ENCODE measurements at places on chromosomes 5 and 9. TPM values are rescaled to one million over a fixed set of nuclear protein-coding genes. Genes with fewer than 3 reads are reported as not detected.

The FOXI1 gene
- total RNA-seq, result not detected

The PCDHGA5 gene
- total RNA-seq, result 3.6 TPM

The CLINT1 gene
- 69.1 TPM for total RNA-seq

The CCNB1 gene
- total RNA-seq, result 5.1 TPM

The DAB2IP gene
- total RNA-seq, result 42.0 TPM

The KLHL3 gene
- 4.7 TPM for total RNA-seq

The SHISAL2B gene
- total RNA-seq, result not detected

The IFNA5 gene
- total RNA-seq, result not detected

The WDR38 gene
- not detected for total RNA-seq

The OLFM1 gene
- total RNA-seq, result 23.9 TPM

The PCSK5 gene
- 37.3 TPM for total RNA-seq

The CDH10 gene
- total RNA-seq, result not detected

DNA sequence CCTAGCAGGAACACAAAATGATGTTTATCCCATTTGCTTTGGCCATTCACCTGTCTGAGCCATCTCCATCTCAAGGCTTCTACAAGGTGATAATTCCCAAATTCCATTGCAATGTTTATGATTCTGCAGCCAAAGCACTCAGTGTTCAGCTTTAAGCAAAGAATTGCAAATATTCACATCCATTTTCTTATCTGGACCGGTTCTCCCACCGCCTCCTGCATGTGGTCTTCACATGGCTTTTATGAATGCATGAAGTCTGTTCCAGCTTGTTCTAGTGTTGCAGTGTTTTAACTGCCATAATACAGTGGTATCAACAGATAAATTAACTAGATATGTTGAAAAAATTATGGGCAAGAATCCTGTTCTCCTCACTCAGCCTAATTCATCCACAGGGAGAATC lies 443.0 kb upstream of the KLF4 start:
- ATAC-seq, result no peak

GRCh38 chr9:35643046-35643445 lies 7.7 kb downstream of the SIT1 start:
- ATAC-seq, result no peak

GRCh38 chr5:6900247-6901227 lies 187.3 kb downstream of the TENT4A start:
- no peak for ATAC-seq

DNA sequence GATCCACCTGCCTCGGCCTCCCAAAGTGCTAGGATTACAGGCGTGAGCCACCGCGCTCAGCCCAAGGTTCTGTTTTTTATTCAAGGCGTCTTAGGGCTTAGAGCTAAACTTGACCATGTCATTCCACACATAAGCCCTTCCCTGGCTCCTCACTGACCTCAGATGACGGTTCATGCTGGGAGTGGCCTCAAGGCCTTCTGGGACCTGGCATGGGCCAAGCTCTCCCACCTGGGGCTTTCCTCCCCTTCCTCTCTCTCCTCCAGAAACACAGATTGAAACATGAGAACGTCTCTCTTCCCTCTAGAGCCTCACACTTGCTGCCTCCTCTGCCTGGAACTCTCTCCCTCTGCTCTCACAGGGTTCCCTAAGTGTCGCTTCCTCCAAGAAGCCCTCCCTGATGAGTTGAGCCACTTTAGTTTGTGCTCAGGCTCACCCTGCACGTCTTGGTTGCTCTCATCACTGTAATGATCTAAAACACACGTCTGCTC lies 155.6 kb upstream of the IER5L start:
- no peak for ATAC-seq

DNA sequence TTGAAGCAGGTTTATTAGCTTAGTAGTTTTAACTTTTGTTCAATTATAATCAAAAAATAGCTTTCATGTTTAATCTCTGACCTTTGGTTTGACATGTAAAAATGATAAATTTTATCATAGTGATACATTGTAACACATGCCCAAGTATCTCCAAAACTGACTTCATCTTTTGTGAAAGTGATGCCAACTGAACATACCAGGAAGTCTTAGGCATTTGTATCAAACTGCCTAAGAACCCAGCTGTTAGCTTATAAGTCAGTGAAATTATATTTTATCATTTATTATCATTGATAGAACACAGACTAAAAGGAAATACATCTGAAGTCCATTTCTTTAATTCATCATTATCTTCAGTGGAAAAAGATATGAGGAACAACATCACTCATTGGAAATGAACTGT lies 39.1 kb downstream of the NIPBL start:
- ATAC-seq, result no peak

- ATAC-seq, result no peak
Observed at GRCh38 chr5:153881687-153882086, 157.0 kb downstream of the FAM114A2 start.

DNA sequence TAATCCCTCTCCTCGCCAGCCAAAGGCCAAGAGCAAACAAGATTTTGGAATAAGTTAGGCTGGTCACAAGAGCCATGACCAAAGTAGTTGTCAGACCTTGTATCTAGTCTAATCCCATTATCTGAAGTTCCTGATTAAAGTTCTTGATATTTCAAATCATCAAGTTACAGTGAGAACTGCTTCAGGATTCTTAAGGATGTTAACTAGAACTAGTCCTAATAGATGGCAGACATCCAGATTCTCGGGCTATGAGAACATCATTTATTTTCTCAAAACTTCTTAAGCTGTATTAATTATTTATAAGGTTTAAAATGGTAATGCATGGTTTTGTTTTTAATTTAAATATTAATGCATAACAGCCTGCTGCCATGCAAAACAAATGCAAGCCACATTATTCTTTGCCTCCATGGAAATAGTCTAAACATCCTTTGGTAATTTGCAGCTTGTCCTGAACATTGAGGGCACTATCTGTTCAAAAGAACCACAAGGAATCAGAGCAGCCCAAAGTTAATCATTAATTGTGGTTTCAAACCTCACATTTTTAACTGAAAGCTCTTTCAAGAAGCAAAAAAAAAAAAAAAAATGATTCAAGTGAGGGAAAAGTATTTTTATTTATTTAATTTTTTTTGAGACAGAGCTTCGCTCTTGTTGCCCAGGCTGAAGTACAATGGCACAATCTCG lies 95.1 kb downstream of the TTC39B start:
- peak; percentile 30 for ATAC-seq

DNA sequence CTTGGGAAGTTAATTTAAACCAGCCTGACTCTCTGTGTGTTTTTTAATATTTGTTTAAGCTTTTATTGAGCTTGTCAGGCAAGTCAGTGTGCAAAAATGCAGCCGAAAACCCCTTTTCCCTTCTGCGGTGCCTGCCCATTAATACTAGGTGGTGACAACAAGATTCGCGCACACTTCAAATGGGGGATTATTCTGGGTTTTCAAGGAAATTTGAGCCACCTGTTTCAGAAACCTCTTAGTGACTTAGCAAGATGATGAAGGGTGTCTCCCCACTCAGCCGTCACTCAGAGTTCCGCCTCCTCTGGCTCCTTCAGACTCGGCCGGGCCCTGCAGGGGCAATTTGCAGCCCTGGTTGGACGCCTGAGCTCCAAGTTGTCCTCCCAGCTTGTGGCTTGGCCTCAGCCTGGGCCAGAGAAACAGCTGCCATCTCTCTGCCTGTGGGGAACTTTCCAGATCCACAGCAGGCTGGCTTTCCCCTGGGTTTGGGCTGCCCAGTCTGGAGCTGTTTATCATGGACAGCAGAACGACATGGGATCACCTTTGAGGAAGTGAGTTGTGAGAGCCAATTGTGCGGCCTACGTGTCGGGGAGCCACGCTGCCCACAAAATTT lies 75.9 kb downstream of the SPRY4 start:
- peak; percentile 44 for ATAC-seq

DNA sequence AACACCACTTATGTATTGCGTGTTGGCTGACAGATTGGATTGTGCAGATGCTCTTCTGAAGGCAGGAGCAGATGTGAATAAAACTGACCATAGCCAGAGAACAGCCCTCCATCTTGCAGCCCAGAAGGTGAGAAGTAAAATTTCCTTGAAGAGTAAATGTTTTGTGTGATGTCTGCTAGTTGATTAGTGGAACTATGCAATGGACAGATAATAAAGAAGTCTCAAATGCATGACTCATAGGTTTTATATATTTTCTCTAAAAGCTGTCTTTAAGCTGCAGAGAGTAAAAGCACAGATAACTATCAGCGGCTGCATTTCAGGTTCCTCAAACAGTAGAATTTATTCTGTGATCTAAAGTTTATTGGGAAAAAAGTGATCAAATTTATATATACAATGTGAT lies 27.4 kb downstream of the INVS start:
- ATAC-seq, result no peak

GRCh38 chr9:111842313-111842712 lies 47.6 kb upstream of the SHOC1 start:
- ATAC-seq, result peak; percentile 50

DNA sequence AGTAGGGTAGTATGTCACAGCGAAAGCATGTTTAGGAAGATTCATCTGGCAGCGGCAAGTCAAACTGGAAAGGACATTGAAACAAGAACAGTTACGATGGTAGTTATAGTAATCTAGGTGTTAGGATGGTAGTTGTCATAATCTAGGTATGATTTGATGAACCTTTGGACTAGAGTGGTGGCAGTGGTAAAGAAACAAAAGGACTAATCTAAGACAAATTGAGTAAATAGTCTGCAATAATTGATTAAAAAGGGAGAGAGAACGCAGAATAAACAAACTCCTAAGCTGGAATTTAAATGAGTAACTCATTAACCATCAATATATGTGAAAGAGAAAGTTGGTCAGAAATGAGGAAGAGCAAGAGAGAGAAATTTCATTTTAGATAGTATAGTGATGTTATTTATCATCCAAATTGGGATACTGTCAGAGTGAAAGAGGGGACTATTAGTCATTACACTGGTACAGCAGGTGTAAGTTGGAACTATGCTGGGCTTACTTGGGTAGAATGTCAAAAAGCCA lies 56.8 kb downstream of the MTREX start:
- no peak for ATAC-seq

DNA sequence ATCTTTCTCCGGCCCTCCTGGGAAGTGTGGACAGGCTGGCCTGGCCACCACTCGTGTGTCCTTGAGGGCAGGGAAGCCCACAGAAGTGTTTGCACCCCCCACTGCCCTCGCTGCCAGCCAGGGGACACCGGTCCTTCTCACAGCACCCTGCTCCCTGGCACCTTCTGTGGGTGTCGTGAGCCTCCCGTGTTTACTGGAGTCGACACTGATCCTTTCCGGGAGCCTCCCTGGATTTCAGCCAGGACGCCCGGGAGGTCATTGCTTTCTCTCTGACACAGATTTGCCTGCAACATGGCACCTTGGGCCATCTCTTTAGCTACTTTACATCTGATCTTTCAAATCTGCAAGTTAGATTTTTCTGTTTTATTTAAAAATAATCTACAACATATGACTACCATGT lies 120.4 kb upstream of the CACNA1B start:
- no peak for ATAC-seq

DNA sequence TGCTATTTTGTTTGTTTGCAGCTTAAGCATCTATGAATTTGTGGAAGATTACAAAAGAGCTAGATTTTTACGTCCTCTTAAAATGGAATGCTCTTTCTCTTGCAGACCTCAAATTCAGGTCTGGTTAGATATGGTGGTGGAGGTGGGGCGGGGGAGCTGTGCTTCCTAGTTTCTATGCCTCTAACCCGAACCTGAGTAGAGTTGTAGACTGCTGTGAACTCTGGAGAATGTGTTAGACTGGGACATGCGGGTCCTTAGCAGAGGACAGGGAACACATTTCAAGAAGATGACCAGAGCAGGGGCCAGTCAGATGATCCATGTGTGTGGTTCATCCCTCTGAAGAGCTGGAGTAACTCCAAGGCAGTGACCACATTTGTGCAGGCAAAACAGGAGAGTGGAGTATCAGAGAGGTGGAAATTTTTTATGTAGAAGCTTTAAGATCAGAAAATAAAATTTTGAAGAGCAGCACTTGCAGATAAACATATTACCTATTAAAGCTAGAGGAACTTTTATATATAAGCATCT lies 154.9 kb downstream of the FAM174A start:
- no peak for ATAC-seq

GRCh38 chr9:12667892-12668291 lies 25.3 kb upstream of the TYRP1 start:
- ATAC-seq, result no peak

DNA sequence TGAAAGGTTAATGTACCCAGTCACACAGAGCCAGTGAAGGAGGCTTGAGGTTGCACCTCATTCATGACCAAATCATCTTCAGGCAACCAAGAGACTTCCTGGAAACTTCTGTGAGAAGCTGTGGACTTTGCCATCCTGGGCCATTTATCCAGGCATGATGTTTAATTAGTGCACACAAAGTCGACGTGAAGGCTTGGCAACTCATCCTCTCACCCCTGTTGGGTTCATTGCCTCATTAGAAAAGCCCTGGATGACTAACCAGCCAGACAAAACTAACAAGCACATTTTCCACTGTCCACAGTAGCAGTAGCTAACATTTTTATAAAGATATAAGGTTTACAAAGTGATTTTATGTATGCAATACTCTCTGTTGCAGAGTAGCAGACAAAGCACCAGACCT lies 65.7 kb upstream of the ZNF462 start:
- no peak for ATAC-seq

- ATAC-seq, result no peak
Observed at GRCh38 chr5:14258840-14259239, 115.7 kb downstream of the TRIO start.

DNA sequence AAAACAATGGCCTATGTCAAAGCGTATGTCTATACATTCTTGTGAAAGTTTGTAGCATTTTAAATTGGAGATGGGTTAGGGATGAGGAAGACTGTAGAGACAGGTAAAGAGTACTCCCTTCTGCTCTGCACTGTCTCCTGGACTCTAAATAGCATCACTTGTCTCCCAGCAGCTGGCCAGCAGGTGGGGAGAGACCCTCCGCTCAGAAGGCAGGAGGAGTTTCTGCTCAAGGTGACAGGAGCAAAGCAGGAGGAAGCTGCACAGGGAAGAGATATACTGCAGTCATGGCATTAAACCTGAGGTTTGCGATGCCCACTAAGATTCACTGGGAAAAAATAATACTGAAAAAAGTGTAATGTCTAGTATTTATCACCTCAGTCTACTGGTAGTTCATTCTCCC lies 10.7 kb upstream of the ASTN2 start:
- no peak for ATAC-seq

GRCh38 chr5:144134194-144134826 lies 36.1 kb downstream of the YIPF5 start:
- ATAC-seq, result no peak

GRCh38 chr5:52799358-52799982 lies 11.8 kb downstream of the ITGA1 start:
- ATAC-seq, result peak; percentile 57

GRCh38 chr5:180097926-180098325 lies 26.4 kb upstream of the RNF130 start:
- no peak for ATAC-seq

GRCh38 chr9:93671020-93671338 lies 94.6 kb downstream of the PHF2 start:
- no peak for ATAC-seq

- ATAC-seq, result no peak
Observed at GRCh38 chr5:118789366-118789765, 199.0 kb downstream of the DTWD2 start.

GRCh38 chr9:137550231-137550621 lies at the start of gene PNPLA7:
TSS of gene PNPLA7 (minus strand) at chr9:137550402. CDS start at chr9:137550197, 205 bp downstream.
- ATAC-seq, result peak; percentile 77

GRCh38 chr5:143147902-143148301 lies 255.6 kb downstream of the NR3C1 start:
- ATAC-seq, result peak; percentile 75

GRCh38 chr9:105541838-105542237 lies 16.1 kb upstream of the FKTN start:
- no peak for ATAC-seq

Measured in gastroesophageal sphincter (tissue), 4 donors.